ENCODE measurements at places on chromosomes 5 and 9. TPM values are rescaled to one million over a fixed set of nuclear protein-coding genes. Genes with fewer than 3 reads are reported as not detected.

CDKN2B-AS1 gene
- total RNA-seq, result 0.41 TPM

ADGRV1 gene
- total RNA-seq, result 98.6 TPM

CARTPT gene
- total RNA-seq, result 2.9 TPM

FAM170A gene
- total RNA-seq, result not detected

TRPM6 gene
- total RNA-seq, result 1.6 TPM

ANKRD34B gene
- 0.41 TPM for total RNA-seq

Measured in frontal cortex (tissue), 4 donors.